Naive thymus-derived CD4-positive, alpha-beta T cell (primary cell): ENCODE measurements at places on chromosomes 1 and 21.

DNA sequence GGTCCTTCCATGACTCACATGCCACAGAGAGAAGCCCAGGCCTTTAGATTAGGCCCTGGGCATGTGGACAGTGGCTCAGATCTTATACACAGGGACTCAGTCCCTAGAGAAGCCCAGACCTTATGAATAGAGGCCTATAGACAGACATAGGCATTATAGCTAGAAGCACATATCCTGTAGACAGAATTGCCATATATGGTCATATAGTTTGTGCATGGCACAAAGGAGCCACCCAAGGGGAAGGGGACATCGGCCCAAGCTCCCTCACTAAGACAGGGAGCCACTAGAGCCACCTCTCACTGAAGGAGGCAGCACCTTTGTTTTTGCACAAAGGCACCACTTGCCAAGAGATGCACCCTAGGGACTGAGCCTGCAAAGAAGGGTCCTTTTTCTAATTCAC lies 2.3 kb upstream of the EFNA3 start:
- no peak for DNase-seq

DNA sequence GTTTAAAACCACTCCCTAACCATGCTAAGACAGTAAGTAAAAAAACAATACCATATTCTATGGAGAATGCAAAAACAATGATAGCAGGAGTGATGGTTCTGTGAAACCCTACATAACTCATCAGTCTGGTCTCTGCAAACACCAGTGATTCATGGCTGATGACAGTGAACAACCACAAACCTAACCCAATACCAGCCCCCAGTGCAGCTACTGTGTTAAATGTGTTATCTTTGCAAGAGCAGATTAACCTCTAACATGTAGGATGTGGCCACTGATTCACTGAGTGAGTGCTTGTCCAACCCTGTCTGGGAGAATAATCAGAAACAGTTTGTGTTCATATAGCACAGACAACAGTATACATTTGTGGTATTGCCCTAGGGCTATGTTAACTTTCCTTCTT lies 100.2 kb upstream of the COG2 start:
- no peak for DNase-seq

DNA sequence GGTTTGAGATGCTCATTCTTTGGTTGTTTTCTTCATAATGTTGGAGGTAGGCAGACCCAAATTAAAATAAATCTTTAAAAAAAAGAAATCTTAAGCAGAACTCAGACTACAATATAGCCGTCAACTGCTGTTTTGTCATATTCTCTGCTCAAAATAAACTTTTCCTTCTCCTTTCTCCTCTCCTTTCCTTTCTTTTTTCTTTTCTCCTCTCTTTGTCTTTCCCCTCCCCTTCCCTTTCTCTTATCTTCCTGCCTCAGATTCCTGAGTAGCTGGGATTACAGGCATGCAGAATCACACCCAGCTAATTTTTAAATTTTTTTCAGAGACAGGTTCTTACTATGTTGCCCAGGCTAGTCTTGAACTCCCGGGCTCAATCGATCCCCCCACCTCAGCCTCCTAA lies 24.8 kb upstream of the MTF1 start:
- no peak for DNase-seq

DNA sequence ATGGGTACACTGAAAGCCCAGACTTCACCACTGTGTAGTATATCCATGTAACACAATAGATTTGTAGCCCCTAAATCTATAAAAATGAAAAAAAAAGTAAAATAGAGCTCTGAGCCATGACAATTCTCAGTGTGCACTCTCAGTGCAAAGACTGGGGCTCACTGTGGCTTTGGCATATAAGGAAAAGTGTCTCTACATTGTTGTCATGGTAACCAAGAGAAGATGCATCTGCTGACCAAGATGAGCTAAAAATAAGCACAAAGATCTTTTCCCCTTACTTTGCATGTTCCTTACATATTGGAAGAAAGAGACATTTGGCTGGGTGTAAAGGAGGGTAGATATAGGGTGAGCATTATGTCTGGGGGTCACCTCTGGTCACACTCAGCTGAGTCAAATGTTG lies 12.0 kb downstream of the PGLYRP4 start:
- no peak for DNase-seq

GRCh38 chr21:44773291-44773932 lies 28.2 kb downstream of the UBE2G2 start:
- DNase-seq, result no peak

DNA sequence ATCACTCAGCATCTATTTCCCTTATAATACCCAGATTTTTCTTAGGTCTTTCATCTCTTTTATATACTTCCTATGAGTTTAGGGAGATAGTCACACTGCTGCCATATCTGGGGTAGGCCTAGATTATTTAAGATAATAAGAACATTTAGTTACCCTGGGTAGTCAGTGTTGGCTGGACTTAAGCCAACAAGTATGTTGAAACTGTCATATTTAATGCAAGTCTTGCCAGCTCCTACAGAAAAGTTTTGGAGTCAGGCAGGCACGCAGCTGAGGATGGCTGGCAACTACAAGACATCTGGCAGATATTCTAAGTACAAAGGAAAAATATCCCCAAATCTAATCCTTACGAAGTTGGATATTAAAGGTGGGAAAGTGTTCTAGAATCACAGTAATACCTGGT lies 19.2 kb upstream of the DEPDC1 start:
- no peak for DNase-seq

GRCh38 chr1:226335661-226336060 lies 26.7 kb upstream of the LIN9 start:
- no peak for DNase-seq

DNA sequence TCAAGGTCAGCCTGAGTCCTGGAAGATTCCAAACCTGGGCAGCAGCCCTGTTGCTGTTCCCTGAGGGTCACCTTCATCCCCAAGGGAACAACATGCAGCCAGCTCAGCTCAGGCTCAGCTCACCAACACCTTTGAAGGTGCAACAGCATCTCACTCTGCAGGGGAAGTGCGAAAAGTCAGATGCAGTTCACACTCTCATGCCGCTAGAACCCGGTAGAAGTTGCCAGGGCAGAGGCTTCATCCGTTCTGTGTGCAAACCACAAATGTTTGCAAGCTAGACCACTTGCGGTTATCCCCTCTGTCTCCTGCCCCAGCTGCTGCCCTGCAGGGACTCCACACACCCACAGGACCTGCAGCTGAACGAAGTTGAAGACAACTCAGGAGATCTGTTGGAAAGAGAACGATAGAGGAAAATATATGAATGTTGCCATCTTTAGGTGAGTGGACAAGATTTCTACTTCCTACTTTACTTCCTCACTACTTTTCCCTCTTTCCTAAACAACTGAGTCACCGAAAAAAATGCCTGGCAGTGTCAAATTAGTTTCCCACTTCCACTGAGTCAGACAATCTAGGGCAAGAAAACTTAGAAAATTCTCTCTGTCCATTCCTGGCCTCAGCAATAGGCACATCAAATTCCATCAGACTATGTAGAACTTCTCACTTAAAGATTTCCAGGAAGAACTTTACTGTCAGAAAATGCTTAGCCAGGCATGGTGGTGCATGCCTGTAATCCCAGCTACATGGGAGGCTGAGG lies 1.8 kb upstream of the FCRL6 start:
- peak; percentile 5 for DNase-seq

- no peak for DNase-seq
Observed at GRCh38 chr1:184854036-184854435, 99.4 kb upstream of the EDEM3 start.

- no peak for DNase-seq
Observed at GRCh38 chr1:201307760-201308499, 24.6 kb downstream of the PKP1 start.

DNA sequence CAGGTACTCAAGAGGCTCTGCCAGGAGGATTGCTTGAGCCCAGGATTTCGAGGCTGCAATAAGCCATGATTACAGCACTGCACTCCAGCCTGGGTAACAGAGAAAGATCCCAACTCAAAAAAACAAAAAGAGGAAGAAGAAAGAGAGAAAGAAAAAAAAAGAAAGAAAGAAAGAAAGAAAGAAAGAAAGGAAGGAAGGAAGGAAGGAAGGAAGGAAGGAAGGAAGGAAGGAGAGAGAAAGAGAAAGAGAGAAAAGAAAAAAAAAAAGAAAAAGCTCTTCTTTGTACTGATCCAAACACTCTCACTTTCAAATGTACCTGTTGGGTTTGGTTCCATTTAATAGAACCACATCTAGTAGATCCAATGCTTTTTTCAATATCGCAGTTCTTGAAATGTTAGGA lies 11.8 kb downstream of the BATF3 start:
- DNase-seq, result no peak

- no peak for DNase-seq
Observed at GRCh38 chr1:240455228-240455821, 156.6 kb downstream of the GREM2 start.

GRCh38 chr21:34200288-34200905 lies 127.0 kb downstream of the MRPS6 start:
- DNase-seq, result no peak

- DNase-seq, result no peak
Observed at GRCh38 chr1:111466480-111466879, 7.3 kb upstream of the C1orf162 start.

DNA sequence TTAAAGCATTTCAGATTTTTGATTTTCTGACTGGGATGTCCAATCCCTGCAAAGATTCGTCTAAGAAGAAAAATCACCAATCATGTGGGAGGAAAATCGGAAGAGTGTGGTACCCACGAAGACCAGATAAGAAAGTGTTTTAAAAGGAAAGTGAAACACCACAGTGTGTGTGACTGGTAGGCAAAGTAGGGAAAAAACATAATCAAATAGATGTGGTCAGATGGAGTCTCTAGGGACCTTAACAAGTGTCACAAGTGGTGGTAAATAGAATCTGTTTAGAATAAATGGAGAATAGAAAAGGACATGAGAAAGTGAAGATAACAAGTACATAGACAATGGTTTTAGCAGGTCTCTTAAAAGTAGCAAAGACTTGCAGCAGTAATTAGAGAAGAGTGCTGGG lies 154.6 kb downstream of the SLC30A10 start:
- no peak for DNase-seq

GRCh38 chr21:37665230-37666024 lies 250.8 kb downstream of the KCNJ6 start:
- no peak for DNase-seq

GRCh38 chr1:42692461-42692860 lies 10.2 kb downstream of the YBX1 start:
- DNase-seq, result no peak

- no peak for DNase-seq
Observed at GRCh38 chr1:4090556-4090955, 190.5 kb upstream of the C1orf174 start.

GRCh38 chr1:2251786-2252185 lies 23.7 kb downstream of the SKI start:
- DNase-seq, result no peak

GRCh38 chr1:1364266-1364665 lies 5.9 kb upstream of the MXRA8 start:
- DNase-seq, result no peak

- no peak for DNase-seq
Observed at GRCh38 chr21:14677639-14678179, 131.6 kb upstream of the SAMSN1 start.

GRCh38 chr1:47753808-47754207 lies 243.4 kb downstream of the TRABD2B start:
- DNase-seq, result no peak

DNA sequence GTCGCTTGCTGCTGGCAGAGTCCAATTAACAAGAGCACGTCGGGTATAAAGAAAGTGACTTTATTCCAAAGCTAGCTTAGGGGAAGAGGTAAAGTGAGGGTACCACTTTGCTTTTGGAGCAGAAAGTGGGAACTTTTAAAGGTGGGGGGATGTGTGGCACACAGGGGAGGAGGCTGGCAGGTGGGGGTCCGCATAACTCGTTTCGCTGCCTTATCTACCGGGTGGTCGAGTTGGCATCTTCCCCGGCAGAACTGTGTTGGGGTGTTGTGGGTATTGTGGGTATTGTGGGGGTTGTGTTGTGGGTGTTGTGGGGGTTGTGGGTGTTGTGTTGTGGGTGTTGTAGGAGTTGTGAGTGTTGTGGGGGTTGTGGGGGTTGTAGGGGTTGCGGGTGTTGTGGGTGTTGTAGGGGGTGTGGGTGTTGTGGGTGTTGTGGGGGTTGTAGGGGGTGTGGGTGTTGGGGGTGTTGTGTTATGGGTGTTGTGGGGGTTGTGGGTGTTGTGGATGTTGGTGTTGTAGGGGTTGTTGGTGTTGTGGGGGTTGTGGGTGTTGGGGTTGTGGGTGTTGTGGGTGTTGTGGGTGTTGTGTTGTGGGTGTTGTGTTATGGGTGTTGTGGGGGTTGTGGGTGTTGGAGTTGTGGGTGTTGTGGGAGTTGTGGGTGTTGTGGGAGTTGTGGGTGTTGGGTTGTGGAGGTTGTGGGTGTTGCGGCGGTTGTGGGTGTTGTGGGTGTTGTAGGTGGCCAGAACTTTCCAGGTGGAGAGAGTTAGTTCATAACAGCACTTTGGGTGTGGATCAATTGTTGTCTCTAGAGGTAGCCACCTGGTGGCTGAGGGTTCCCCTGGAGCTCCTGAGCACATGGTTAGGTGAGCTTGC lies 52.7 kb downstream of the AGPAT3 start:
- DNase-seq, result no peak

GRCh38 chr1:53783056-53783455 lies 44.1 kb upstream of the GLIS1 start:
- no peak for DNase-seq

DNA sequence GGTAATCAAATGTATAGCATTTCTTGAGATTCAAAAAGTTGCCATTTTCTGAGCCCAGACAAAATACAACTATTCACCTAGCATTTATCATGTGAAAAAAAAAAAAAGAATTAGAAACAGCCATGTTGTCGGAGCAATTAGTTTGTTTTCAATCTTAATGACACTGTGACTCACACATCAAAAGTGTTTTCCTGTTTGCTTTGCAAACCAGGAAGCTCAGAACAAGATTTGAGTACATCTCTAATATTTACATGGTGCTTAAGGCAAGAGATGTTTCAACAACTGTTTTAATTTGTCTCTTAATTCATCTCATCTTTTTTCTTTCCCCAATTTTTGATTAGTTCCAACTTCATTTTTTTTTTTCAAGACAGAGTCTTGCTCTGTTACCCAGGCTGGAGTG lies 62.5 kb upstream of the CAPZB start:
- DNase-seq, result no peak

GRCh38 chr1:221440658-221441057 lies 301.2 kb downstream of the DUSP10 start:
- no peak for DNase-seq

GRCh38 chr1:4960782-4961475 lies 306.5 kb downstream of the AJAP1 start:
- DNase-seq, result no peak

GRCh38 chr21:38081708-38082107 lies 165.5 kb upstream of the KCNJ6 start:
- no peak for DNase-seq

GRCh38 chr1:43460988-43461693 lies 7.4 kb upstream of the HYI start:
- DNase-seq, result no peak

DNA sequence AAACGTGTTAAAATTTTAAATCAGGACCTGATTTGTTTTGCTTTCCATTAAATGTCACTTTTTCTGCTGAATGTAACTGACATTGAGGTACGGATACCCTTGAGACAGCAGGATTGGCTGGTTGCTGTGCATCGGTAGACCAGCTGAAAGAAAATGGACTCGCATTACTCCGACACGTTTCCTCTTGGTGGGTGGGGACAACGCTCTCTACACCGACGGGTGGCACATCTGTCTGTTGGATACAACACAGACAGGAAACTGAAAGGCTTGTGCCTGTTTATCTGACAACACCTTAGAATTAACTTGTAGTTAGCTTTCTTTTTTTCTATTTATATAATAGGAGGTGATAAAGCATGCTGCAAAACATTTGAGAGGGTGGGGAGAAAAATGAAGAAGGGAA lies 19.4 kb downstream of the PRPF38A start:
- peak; percentile 77 for DNase-seq

- DNase-seq, result no peak
Observed at GRCh38 chr1:40302475-40302874, 14.6 kb downstream of the COL9A2 start.
